ENCODE measurements at places on chromosomes 6 and 20.
A peak's percentile ranks its signal among the peaks of the same experiment; 100 is the strongest.

- DNase-seq = no peak
These were observed 69.8 kb upstream of the LYRM2 start for GRCh38 chr6:89708316-89708715.

DNA sequence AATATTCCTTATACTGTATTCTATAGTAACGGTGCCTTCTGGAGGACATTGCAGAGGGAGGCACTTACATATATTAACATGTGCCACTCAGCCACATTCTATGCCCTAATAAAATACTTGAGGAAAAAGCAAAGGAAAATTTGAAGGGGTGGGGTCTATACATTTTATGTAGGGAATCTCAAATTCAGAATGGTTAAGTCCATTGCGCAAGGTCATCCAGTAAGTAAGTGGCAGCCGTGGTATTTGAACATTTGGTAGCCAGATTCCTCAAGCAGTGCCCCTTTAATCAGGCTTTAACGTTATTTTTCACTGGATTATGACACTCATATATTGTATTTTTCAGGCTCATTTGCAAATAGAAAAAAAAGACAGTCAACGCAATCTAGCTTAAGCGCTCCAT, 738.3 kb downstream of the DOK5 start:
- no peak for DNase-seq

DNA sequence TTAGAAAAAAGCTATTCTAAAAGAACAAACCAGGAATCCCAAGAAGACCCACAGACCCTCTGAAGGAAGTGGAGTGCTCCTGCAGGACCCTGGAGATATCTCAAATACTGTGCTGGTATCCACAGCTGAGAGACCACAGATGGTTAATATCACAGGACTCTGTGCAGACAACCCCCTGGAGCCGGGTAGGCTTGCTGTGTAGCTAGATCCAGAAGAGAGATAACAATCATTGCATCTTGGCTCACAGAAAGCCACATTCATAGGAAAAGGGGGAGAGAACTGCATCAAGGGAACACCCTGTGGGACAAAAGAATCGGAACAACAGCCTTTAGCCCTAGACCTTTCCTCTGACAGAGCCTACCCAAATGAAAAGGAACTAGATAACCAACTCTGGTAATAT, 689.5 kb downstream of the PHF3 start:
- no peak for DNase-seq

DNA sequence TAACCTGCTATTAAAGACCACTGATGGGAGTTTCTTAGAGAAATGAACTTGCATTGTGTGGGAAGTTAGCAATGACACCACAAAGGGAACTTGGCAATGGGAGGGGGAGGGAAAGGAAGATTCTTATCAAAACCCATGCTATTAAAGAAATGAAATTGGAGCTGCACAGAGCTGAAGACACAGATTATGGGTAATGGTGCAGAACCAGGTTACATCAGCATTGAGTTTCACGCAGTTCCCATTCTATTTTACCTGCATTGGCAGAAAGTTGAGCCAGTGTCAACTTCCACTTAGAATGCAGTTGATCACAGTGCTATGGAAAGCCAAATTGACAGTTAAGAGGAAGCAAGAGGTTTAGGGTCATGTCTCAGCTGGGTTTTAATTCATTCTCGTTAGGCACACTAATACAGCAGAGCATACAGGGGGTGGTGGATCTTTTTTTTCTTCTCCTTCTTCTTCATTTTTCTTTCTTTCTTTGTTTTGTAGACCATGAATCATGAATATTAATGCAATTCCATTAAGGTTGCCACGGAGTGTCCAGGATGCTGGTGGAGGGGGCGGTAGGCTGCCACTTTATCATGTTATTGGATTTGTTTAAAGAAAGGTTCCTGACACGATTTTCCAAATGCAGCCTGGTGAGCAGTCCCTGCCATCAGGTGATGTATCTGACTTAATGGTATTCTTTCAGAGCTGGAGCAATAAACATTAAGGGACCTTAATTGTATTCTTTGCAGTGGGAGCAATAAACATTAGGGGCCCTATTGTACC, 1092.0 kb upstream of the MAP3K7 start:
- no peak for DNase-seq

DNA sequence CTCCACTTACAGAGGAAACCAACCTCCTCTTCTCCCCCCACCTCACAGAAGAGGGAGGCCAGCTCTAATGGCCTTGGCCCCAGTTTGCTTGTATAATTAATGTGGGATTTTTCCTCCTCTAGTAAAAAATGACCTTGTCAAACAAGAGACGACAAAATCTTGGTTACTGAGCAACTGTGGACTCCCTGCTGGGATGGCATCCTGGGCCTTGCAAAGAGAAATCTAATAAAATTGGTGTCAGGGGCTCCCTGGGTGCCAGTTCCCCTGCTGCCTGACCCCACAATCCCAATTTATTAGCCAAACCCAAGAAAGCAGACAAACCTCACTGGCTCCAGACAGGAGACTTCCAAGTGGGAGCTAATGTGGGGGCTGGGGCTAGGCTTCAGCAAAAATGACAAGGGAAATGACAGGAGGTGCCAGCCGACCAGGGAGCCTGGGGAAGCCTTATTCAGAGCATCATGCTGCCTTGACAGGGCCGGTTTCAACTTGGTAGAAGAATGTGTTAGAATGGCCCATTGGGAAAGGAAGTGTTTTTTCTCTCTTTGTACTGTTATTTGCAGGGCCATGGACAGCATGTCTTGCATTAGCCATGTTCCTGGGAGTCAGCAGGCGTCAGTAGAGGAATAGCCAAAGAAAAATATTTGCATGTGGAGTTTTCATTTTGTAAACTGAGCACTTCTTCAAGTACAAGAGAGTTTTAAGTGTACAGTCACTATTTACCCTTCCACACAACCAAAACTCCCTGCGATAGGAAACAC, 816.9 kb downstream of the DHX35 start:
- DNase-seq = no peak

GRCh38 chr6:137848672-137849071, 18.4 kb upstream of the TNFAIP3 start:
- no peak for DNase-seq

DNA sequence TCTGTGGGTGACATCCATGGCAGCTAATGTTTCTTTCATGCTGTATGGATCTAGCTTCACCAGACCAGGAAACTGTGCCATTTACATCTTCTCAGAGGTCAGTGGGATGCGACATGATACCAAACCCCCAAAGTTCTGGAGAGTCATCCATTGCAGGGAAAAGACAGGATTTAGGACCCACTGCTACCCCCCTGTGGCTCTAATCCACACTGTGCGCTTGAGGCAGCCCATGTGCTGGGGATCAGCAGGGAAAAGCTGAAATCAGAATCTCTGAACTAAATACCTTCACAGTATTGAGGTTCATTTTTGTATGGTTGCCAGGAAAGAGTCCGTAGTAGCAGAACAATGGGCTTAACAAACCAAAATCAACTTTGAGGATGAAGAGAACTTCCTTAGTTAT, 164.4 kb downstream of the TMEM242 start:
- no peak for DNase-seq

- no peak for DNase-seq
These were observed 190.1 kb downstream of the CDH4 start for GRCh38 chr20:61442075-61442670.

DNA sequence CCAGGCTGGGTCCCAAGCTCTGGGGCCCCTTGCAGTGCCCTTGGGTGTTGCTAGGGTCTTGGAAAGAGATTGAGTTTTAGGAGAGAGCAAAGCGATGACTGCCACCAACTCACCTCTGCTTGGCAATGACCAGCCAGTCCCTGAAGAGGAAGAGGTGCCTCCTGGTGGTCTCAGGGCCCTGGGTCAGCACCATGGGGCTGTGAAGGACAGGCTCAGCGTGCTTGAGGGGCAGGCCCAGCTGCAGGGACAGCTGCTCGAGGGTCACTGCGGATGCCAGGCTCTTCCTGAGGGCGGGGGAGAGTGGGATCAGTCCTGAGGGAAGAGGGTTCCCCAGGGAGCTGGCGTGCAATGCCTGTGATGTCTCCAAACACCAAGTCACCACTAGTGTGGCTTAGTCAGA, 50.8 kb upstream of the TAGAP start:
- DNase-seq = no peak

DNA sequence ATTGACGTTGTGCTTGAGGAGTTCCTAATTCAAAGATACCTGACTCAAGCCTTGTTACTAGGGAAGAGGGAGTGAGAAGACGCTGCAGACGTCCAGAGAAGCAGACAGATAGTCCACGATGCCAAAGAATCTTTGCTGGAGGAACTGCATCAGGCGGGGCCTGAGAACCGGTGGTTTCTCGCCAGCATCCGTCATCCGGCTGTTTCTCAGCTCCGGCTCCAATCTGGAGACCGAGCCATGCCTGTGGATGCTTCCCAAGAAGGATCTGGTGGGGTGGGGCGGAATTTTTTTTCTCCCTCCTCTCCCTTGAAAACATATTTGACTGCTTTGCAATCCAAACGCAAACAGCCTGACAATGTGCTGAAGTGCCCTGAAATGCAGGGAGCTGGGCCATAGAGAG, 125.8 kb upstream of the SRSF6 start:
- DNase-seq = peak; percentile 55

GRCh38 chr20:38995536-38996044, 33.4 kb downstream of the DHX35 start:
- DNase-seq = no peak

DNA sequence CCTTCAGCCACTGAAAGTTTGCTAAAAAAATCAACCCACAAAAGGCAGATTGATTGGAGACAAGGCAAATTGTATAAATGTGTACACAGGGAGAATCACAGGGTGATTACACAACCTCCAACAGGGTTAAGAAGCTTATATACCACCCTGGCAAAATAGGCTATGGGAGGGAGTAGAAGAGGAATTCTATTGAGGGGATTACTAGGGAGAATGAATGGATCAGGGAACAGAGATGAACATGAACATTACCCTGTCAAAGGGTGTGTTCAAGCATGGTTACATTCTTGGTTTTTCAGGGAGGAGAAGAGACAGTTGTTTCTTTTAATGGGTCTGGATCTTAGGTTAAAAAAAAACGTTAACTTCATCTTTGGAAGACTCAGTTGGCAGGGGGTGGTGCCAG, 5.1 kb upstream of the MRS2 start:
- DNase-seq = no peak

DNA sequence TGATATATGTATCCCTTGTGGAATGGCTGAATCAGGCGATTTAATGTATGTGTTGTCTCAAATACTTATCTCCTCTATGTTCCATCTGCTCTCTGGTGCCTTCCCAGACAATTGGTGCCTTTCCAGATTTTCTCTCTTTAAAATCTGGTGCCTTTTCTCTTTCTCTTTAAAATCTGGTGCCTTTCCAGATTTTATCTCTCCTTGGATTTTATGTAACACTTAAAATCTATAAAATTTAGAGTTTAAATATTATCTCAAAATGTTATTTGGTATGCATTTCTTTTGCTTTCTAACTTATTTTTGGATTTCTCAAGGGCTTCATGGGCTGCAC, 116.3 kb downstream of the KIF13A start:
- no peak for DNase-seq

GRCh38 chr20:2379511-2380229, 1.0 kb upstream of the TGM6 start:
- no peak for DNase-seq

DNA sequence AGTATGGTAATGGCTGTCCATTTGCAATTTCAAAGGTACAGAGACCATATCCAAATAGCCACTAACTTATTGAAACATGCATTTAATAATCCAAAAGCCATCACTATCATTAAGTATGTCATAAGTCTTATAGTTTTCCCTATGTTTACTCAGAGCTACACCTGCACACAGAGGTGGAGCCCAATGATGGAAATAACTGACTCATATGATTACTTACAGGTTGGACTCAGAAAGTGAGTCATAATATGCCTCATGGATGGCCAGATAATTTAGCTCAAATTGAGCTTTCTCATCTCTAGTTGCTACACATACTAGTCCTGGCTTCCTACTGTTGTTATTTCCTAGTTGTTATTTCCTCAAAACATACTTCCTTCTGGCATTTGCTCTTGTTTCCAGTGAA, 104.4 kb upstream of the KHDRBS2 start:
- DNase-seq = no peak

GRCh38 chr6:140012150-140012549, 637.7 kb upstream of the CITED2 start:
- DNase-seq = no peak

DNA sequence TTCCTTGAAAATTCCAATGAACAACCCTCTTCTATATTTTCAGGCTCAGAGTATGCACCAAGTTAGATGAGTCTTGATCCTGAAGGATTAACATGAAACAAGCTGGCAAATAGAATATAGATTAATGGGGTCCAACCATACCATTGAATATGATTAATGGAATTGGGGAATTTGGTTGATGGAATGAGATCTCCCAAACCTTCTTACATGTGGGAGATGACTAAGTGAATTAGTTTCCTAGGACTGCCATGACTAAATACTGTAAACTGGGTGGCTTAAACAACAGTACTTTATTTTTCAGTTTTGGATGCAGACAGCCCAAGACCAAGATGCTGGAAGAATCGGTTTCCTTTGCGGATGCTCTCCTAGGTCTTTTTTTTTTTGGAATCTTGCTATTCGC, 347.0 kb downstream of the QKI start:
- no peak for DNase-seq

DNA sequence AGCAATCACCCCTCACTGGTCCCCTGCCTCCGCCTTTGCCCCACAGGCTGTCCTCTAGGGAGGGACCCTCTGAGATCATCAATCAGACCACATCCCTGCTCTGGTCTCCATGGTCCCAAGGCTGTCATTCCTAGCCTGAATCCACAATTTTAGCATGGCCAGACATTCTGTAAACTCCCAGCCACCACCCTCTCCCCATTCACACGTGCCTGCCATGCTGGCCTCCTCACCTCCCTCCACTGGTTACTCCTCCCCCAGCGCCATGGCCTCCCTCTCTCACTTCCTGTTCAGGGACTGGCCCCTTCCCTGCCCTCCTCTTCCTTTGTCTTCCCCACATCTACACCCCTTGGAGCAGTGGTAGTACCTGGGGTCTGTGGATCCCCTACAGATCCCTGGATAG, 150.7 kb upstream of the MLN start:
- no peak for DNase-seq

DNA sequence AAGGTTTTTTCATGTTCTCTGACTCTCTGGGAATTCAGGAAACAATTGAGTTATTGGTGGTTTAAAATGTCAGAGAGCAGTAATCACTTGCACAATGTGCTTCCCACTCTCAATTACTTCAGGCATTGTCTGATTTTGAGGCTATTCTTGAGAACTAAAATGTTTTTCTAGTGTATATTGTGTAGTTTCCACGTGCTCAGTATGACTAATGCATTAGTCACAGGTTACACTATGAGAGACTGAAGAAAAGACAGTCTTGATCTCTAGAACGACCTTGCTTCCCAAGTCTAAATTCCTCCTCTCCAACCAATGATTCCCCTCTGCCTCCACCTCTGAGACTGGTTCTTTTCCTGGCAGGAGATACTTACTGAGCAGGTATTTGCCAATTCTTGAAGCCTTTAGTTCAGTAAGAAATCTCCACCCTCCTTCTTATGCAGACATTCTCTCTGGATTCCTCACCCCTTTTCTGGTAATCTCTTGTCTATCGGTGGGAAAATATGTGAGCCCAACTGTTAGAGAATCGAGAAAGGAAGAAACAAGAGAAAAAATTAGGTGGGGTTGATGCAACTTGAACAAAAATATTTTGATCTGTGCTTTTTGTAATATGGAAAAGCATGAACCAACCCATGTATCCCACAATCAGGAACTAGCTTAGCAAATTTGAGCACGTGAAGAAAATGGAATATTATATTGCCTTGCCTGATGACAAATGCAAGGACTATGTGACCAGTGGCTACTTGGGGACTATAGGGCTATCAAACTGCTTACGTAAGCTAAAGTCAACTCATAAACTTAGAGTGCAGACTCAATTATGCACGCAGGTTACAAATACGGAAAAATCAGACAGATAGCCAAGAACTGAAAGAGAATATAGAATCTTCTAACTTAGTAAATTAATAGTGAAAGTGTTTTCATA, 61.1 kb upstream of the SLC22A16 start:
- no peak for DNase-seq

- DNase-seq = peak; percentile 88
These were observed 165.4 kb upstream of the CITED2 start for GRCh38 chr6:139539852-139540251.
